ENCODE measurements at places on chromosomes 1 and 21.

- DNase-seq, result no peak
Measured at GRCh38 chr1:46948629-46949416, 7.5 kb upstream of the CYP4A11 start.

GRCh38 chr1:202750761-202751160, 40.5 kb upstream of the SYT2 start:
- DNase-seq, result no peak

DNA sequence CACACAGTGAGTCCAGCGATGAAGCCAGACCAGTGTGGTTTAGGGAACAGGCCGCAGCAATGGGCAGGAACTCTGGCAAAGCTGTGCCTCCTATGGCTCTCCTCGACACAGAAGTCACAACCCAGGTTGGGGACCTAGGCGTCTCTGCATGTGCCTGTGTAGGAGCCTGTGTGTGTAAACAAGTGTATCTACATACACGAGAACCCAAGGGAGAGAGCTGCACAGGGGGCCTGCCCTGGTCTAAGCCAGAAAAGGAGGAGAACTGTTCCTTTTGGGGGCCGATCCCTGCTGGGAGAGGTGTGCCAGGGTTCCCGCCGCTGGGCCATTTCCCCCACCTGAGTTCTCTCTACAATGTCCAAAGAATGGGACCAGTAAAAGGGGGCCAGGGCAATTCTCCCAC, 56.0 kb downstream of the CD247 start:
- no peak for DNase-seq

DNA sequence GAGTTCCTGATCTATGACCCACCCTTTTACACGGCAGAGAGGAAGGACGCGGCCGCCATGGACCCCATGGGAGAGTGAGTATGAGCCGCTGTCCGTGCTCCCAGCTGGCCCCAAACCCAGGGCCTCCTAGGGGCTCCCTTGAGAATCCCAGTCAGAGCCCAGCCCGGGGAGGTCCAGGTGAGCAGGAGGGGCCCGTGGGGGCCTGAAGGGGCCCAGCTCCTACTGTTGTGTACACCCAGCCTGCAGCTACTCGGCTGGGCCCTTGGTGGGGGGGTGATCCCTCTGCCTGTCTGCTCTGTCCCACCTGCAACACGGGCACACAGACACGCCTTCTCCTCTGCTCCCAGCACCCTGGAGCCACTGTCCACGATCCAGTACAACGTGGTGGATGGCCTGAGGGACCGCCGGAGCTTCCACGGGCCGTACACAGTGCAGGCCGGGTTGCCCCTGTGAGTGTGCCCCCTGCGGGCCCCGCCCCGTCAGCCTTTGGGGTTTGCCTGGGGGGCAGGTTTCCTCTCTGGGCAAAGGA, 28.6 kb upstream of the LRRC3 start:
- no peak for DNase-seq
